Stimulated activated CD8-positive, alpha-beta memory T cell treated with anti-CD3 and anti-CD28 coated beads, Interleukin-15, amount 100 ng/mL, for 4 hours (primary cell): ENCODE measurements at places on chromosomes 11 and 22.

DNA sequence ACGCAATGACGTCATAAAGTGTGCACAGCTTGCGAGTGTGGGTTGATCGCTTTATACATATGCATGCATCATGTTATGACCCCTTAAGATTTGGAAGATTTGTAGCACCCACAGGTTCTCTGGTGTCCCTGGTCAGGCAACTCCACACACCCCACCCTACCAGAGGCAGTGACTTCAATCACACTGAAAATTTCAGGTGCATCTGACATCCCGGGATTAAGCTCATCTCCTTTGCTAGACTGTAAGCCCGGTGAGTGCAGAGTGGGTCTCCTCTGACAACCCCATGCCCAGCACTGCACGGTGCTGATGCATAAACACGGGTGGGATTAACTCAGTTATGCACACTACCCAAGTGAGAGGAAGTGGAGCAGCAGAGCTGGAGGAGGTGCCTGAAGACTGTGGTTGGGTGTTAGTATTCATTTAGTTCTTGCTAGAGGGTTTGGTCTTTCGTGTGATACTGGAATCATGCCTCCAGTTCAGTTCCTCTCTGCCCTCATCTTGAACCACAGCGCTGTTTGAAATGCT is 6.5 kb downstream of the ARSA start:
- peak; percentile 14 for DNase-seq

DNA sequence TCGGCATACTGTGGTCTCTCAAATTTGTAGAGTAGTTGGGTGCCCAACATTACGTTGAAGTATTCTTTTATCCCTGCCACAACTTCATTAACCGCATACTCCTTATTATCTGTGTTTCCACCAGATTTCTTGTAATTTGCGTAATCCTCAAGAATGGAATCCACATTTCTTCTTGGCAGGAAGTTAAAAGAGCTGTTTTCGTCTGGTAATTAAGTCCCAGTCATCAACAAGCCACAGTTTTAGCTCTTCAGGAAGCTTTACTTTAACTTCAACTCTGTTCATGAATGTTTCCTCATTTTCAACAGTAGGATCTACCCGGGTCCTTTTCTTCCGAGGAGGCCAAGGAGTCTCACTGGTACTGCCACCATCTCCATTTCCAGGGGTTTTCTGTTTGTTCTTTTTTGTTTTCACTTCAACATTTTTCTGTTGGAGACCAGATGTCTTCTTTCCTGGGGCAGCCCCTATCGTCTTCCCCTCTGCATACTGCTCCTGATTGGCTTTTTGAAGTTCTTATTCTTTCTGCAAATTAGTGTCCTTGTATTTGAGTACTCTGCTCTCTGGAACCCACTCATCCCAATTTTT is 30.3 kb downstream of the PDE3B start:
- DNase-seq = no peak

- no peak for DNase-seq
These were observed 13.8 kb downstream of the DENND5A start for GRCh38 chr11:9251311-9251710.

- DNase-seq = no peak
These were observed 711 bp upstream of the PHF21B start for GRCh38 chr22:45010532-45010900.
